ENCODE measurements at places on chromosomes 5 and 9.
A peak's percentile ranks its signal among the peaks of the same experiment; 100 is the strongest.

GRCh38 chr5:108101130-108101529 is 280.8 kb downstream of the FBXL17 start:
- DNase-seq: no peak

- DNase-seq: no peak
These were observed 217.9 kb downstream of the ENC1 start for GRCh38 chr5:74422671-74423070.

- no peak for DNase-seq
These were observed 94.4 kb downstream of the GAPVD1 start for GRCh38 chr9:125356032-125356431.

DNA sequence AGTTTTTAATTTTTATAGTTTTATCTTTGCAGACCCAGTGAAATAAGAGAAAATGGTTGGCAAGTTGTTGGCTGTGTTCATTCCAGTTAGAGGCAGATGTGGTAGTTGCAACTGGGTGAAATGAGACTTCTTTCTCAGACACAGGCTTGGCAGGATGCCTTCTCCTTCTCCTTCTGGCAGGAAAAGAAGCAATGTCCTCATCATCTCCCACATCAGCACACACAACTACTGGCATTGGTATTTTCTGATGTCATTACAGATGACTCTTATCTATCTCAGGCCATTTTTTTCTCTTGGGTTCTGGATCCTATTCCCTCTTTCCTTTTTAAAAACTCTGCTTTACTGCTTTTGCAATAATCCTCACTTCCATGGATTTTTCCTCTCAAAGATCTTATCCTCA is 103.3 kb upstream of the EDIL3 start:
- no peak for DNase-seq

DNA sequence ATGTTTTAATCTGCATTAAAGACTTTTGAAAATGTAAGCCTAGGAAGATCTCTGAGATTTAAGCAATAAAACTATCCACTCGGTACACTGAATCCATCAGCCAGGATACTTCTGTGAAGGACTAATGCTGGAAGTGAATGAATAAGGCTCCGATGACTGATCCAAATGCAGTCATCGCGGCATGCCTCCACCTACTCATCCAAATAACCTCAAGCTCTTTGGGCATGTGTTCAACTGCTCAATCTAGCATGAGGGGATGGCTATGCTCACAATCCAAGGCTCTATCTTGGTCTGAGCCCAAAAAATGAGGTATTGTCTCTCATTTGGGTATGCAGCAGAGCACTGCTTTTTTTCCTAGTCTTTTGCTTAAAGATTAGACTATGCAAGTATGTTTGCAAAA is 19.2 kb downstream of the MARCHF3 start:
- no peak for DNase-seq

GRCh38 chr5:166369807-166370206 is 1921.6 kb upstream of the WWC1 start:
- no peak for DNase-seq

- peak; percentile 51 for DNase-seq
These were observed 566.0 kb downstream of the CAAP1 start for GRCh38 chr9:26326563-26326962.

DNA sequence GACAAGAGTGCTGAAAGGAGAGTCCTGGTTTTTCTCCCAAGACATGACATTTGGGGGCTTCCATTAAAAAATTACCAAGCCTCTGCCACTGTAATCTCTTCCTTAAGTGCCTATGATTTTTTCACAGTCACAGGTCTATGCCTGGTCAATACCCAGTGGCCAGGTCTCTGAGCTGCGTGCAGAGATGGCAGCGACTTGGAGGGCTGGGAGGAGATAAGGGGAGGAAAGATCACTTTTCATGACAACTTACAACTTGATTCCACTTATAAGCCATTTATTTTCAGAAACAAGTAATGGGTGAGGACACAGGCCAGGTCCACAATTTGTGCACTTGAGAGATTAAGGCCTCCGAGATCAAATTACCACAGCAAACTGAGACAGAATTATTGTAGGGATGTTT is 1.9 kb upstream of the PCDHAC2 start:
- no peak for DNase-seq
